ENCODE measurements at places on chromosomes 13 and 19.

GRCh38 chr13:32472194-32472621 lies 44.3 kb upstream of the N4BP2L1 start:
- no peak overlapping the region for H3K4me3 ChIP-seq
- DNase-seq, result no peak
- H3K27ac ChIP-seq, result peak overlapping the region; percentile 70
- peaks cover 11% of the 10 kb centered on the region for H3K4me1 ChIP-seq

DNA sequence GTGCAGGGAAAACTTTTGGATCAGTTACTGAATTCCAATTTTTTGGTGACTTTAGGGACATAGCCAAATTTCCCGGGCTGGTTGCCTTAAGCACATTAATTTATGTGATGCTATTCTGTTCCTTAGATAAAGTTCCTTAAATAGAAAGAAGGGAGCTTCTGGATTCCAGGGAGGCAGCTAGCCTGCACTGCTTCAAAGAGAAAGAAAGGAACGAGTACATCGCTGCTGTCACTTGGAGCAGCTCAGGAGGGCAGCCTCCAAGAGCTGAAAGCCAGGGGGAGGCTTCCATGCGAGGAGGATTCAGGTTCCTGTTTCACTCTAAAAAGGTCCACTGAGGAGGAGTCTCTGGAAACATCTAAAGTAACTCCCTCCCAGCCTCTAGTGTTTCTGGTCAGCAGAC lies 55.7 kb downstream of the FAM124A start:
- H3K36me3 ChIP-seq, result no peaks in the 10 kb centered on the region
- H3K27me3 ChIP-seq, result no peaks in the 10 kb centered on the region
- H3K4me1 ChIP-seq, result no peaks in the 10 kb centered on the region
- DNase-seq, result no peak
- no peak overlapping the region for H3K4me3 ChIP-seq

DNA sequence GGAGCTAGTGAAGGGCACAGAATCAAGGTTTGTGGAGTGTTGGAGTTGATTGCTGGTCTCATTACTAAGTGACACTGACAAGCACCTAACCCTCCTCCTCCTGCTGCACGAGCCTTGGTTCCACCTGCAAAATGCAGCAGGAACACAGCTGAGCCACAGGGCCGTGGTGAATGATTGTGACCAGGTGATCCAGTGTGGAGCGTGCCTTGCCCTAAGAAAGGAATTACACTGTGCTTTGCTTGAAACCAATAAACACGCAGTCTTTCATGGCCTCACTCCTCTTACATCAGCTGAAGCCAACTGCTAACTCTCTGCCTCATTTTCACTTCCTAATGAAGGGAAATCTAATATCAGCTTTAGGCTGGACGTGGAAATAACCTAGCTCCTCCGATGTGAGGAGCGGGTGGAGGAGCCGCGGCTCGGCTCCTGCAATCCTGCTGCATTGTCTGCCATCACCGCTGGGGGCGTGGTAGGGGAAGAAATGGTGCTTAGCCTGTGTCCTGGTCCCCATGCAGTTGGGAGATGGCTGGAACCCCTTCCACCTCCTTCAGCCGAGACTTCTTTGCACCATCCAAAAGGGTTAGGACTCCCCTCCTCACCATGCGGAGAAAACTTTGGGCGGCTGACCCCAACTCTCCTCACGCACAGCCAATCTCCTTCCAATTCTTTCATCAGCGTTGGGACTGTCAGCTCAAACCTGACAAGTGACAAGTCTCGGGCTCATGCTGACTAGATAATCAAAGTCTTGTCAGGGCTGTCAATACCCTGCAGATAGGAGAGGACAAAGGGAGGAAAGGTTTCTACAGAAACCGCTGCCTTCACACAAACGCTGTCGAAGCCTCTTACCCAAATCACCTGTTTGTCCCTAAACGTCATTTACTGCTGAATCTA lies 427.9 kb downstream of the ZNF536 start:
- H3K36me3 ChIP-seq, result no peaks in the 10 kb centered on the region
- no peaks in the 10 kb centered on the region for H3K4me1 ChIP-seq
- DNase-seq, result peak; percentile 26

- H3K4me1 ChIP-seq, result no peaks in the 10 kb centered on the region
- H3K4me3 ChIP-seq, result no peak overlapping the region
- DNase-seq, result no peak
- H3K36me3 ChIP-seq, result peaks cover 2% of the 10 kb centered on the region
- no peak overlapping the region for H3K27ac ChIP-seq
Measured at GRCh38 chr13:66087269-66087710, 1142.8 kb downstream of the PCDH9 start.

- no peaks in the 10 kb centered on the region for H3K27me3 ChIP-seq
- H3K27ac ChIP-seq, result peak overlapping the region; percentile 100
- peak overlapping the region; percentile 97 for H3K4me3 ChIP-seq
- peaks cover 37% of the 10 kb centered on the region for H3K4me1 ChIP-seq
- H3K36me3 ChIP-seq, result no peaks in the 10 kb centered on the region
- peak; percentile 40 for DNase-seq
Measured at GRCh38 chr13:27455331-27455855, 5.0 kb upstream of the MTIF3 start.

DNA sequence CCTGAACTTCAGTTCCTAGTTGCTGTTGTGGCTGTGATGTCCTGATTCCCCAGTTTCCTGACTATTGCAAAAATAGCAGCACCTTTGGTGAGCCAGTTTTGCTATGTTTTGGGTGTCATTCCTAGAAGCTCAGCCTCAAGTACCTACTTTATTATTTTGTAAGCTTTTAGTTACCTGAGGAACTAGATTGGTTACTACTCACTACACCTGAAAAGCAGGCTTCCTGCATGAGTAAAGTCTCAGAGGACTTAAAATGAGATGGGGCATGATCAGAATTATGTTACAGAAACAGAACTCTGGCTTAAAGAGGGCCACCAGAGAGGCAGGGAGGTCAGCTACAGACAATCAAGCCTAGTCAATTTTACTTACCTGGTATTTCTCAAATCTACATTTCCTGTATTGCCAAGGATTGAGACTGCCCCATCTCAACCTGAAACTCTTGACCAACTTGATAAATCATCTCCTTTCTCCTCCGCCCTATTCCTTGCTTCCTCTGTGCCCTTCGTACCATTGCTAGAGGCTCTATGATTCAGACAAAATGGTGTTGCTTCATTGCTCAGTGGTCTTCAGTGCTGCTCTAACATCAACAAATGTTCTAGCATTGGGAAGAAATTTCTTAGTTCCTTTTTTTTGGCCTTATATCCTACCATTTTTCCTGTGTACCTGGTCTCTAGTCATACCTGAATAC lies 58.9 kb downstream of the RAP2A start:
- H3K27ac ChIP-seq, result no peak overlapping the region
- no peaks in the 10 kb centered on the region for H3K4me1 ChIP-seq
- H3K27me3 ChIP-seq, result no peaks in the 10 kb centered on the region
- no peak for DNase-seq

DNA sequence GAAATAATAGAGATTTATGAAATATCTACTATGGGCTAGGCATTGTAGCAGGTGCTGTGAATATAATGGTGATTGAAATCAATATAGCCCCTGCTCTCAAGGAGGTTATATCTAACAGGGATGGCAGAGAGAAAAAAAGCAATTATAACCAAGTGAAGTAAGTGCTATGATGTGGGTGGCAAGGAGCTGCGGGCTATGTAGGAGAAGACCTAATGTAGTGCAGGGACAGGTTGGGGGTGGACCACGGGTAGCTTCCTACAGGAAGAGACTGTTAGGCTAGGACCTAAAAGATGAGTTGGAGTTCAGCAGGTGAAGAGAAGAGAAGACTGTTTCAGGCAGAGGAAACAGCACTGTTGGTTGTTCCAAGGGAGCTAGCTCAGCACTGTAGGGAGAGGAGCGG lies 311.0 kb downstream of the KCNRG start:
- DNase-seq, result no peak
- no peak overlapping the region for H3K27ac ChIP-seq
- peaks cover 10% of the 10 kb centered on the region for H3K27me3 ChIP-seq
- no peak overlapping the region for H3K4me3 ChIP-seq

DNA sequence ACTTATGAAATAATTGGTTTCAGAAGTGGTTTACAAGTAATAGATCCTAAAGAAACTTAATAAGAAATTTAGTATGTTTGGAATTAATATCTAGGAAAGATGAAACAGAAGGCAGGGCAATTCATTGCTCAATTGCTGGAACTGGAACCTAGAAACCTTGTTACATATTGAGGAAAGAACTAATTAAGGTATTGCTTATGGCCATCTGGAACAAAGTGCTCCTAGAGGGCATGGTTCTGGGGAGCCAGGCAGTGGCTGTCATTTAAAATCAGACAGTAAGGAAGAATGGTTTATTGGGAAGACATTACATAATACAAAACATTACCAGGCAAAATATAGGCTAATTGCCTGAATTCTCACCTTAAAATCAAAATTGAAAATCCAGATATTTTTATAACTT lies 224.1 kb downstream of the SLITRK6 start:
- H3K4me1 ChIP-seq, result no peaks in the 10 kb centered on the region
- no peaks in the 10 kb centered on the region for H3K27me3 ChIP-seq
- H3K36me3 ChIP-seq, result no peaks in the 10 kb centered on the region
- DNase-seq, result no peak

GRCh38 chr13:35927567-35928021 lies 203.6 kb downstream of the DCLK1 start:
- H3K4me1 ChIP-seq, result no peaks in the 10 kb centered on the region
- no peak for DNase-seq
- no peak overlapping the region for H3K4me3 ChIP-seq
- H3K36me3 ChIP-seq, result no peaks in the 10 kb centered on the region

- DNase-seq, result no peak
- H3K36me3 ChIP-seq, result peaks cover 7% of the 10 kb centered on the region
- no peak overlapping the region for H3K27ac ChIP-seq
- no peaks in the 10 kb centered on the region for H3K27me3 ChIP-seq
- H3K4me1 ChIP-seq, result peaks cover 21% of the 10 kb centered on the region
- H3K4me3 ChIP-seq, result no peak overlapping the region
Measured at GRCh38 chr13:28252547-28252946, 114.2 kb downstream of the PAN3 start.

DNA sequence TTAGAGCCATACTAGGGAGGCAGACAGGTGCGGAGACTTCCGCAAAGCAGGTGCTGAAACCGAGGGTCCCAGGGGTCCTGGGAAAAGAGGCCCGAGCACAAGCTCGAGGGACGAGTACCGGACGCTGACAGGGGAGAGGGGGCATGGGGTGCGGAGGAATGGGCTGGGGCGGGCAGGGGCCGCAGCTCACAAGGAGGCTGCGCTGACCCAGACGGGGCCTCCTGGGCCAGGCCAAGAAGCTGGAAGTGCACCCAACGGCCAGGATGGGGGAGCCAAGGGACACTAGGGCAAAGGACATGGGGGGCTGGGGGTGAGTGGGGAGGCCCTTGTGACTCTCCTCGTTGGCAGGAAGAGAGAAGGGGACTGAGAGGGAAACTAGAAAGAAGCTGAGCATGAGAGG lies 1.8 kb downstream of the POLR2E start:
- peak overlapping the region; percentile 96 for H3K4me3 ChIP-seq
- no peaks in the 10 kb centered on the region for H3K36me3 ChIP-seq
- peaks cover 59% of the 10 kb centered on the region for H3K4me1 ChIP-seq
- no peak for DNase-seq
- H3K27me3 ChIP-seq, result no peaks in the 10 kb centered on the region

GRCh38 chr19:8458380-8458779 lies 13.6 kb downstream of the HNRNPM start:
- peaks cover 8% of the 10 kb centered on the region for H3K36me3 ChIP-seq
- H3K27me3 ChIP-seq, result no peaks in the 10 kb centered on the region
- peaks cover 69% of the 10 kb centered on the region for H3K4me1 ChIP-seq
- peak overlapping the region; percentile 65 for H3K4me3 ChIP-seq

- H3K27ac ChIP-seq, result no peak overlapping the region
- H3K4me1 ChIP-seq, result no peaks in the 10 kb centered on the region
- H3K36me3 ChIP-seq, result no peaks in the 10 kb centered on the region
- DNase-seq, result no peak
- H3K27me3 ChIP-seq, result no peaks in the 10 kb centered on the region
Measured at GRCh38 chr13:79869326-79869725, 388.4 kb downstream of the NDFIP2 start.

DNA sequence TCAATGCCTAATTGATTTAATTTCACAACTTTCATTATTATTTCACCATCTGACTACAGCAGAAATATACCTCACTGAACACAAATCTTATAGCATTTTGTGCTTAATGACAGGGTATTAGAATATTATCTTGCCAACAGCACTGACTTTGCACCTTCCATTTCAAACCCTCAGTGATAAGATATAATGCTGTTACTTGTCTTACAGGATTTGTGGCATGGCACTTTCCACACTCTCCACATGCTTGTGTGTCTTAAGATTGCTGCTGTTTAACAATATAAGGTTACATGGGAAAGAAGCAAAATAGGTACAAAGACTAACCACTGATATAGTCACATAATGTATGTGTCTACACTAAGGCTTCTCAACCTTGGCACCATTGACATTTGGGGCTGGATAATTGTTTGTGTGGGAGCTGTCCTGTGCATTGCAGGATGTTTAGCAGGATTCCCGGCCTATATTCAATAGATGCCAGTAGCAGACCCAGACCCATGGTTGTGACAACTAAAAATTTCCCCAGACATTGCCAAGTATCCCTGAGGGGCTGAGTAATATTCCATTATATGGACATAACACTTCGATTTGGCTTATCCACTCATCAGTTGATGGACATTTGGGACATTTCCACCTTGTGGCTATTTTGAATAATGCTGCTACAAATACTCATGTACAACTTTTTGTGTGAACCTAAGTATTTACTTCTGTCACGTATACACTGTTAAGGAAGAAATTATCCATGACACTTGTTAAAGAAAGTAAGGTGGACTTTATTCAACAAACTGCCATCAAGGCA lies 5.7 kb upstream of the DIAPH3 start:
- H3K4me3 ChIP-seq, result no peak overlapping the region
- H3K27me3 ChIP-seq, result peaks cover 8% of the 10 kb centered on the region
- no peak overlapping the region for H3K27ac ChIP-seq
- H3K4me1 ChIP-seq, result peaks cover 16% of the 10 kb centered on the region
- H3K36me3 ChIP-seq, result peaks cover 2% of the 10 kb centered on the region
- no peak for DNase-seq

DNA sequence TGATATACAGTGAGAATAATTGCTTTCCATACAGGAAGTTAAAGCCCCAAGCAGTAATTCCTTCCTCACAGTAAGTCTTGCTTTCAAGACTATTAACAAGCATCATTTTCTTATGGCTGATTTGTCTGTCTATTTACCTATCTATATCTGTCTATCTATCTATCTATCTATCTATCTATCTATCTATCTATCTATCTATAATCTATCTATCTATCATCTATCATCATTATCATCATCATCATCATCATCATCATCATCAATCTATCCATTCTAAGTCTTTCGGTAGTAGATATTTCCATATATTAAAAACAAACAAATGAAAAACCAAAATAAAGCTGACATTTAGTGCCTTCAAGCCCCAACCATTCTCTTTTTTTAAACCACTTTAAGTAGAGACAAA lies 224.4 kb upstream of the RXFP2 start:
- no peaks in the 10 kb centered on the region for H3K4me1 ChIP-seq
- DNase-seq, result no peak
- H3K27me3 ChIP-seq, result no peaks in the 10 kb centered on the region
- no peak overlapping the region for H3K4me3 ChIP-seq
- H3K27ac ChIP-seq, result no peak overlapping the region

DNA sequence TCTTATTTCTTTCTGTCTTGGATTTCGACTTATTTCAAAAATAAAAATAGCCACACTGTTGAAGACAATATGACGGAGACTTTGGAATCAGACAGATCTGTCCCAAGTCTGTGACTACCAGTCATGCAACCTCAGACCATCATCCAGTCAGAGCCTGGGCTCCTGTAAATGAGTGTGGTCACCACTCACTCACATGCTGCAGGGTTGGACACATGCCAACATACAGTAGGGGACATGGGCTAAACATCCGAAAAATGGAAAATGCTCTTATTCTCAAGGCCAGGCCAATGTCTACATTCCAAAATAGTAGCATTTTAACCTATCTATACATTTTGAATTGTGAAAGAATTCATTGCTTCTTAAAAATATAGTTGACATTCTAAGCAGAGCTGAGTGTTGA lies 75.5 kb upstream of the EDNRB start:
- no peak for DNase-seq
- H3K36me3 ChIP-seq, result no peaks in the 10 kb centered on the region
- no peaks in the 10 kb centered on the region for H3K4me1 ChIP-seq
- H3K4me3 ChIP-seq, result no peak overlapping the region
- peaks cover 11% of the 10 kb centered on the region for H3K27me3 ChIP-seq

Data from activated T-cell treated with anti-CD3 and anti-CD28 coated beads, Interleukin-2, amount 50 U/mL, for 72 hours (primary cell).